ENCODE measurements at places on chromosomes 1 and 21. TPM values are rescaled to one million over a fixed set of nuclear protein-coding genes. Genes with fewer than 3 reads are reported as not detected.

GRCh38 chr1:235246022-235246948 lies 81.7 kb downstream of the ARID4B start:
- DNase-seq = no peak

GRCh38 chr1:16072616-16073484 lies 601 bp downstream of the FAM131C start:
- DNase-seq = no peak

DNA sequence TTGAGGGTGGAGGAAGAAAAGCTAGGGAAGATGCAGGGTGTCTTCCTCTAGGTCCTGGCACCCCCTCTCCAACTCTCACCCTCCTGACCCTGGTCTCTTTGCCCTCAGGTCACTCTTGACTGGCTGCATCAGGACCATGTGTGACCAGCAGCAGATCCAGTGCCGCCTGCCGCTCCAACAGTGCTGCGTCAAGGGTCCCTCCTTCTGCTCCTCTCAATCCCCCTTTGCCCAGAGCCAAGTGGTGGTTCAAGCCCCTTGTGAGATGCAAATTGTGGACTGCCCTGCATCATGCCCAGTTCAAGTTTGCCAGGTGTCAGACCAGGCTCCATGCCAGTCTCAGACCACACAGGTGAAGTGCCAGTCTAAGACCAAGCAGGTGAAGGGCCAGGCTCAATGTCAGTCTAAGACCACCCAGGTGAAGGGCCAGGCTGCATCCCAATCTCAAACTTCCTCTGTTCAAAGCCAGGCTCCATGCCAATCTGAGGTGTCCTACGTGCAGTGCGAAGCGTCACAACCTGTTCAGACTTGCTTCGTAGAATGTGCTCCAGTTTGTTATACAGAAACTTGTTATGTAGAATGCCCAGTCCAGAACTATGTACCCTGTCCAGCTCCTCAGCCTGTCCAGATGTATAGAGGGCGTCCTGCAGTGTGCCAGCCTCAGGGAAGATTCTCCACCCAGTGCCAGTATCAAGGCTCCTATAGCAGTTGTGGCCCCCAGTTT lies 1.8 kb downstream of the KPRP start:
- DNase-seq = no peak

OR2AK2 gene
- not detected for total RNA-seq

F5 gene
- total RNA-seq = 59.1 TPM

CD53 gene
- total RNA-seq = 255 TPM

DNA sequence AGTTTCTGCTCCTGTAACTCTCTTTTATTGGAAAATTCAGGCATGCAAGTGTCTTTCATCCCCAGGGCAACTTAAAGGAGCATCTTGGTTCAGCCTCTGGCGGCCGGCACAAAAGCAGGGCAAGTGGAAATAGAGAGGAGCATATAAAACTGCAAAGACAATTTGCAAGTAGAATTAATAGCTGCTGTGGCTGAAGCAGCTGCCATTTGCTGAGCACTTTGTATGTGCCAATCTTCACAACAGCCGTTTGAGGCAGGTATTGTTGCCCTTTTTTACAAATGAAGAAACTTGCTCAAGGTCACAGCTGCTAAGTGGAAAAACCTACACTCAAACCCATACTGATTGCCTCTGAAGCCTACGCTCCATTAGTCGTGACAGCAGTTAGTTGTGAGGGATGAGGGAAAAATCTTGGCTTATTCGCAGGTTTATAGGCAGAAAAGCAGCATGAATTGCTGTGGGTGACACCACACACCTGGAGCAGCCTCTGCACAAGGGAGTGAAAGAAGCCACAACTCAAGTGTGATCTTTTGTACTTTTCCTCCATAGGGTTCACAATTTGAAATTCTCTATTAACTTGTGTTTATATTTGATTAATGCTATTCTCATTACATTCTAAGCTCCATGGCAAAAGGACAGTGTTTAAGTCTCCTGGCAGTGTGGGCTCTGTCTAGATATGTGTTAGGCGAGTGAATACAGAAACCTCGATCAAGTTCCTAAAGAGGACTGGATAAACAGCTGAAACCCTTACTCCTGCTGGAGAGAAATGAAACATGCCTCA lies 99.0 kb upstream of the BEND5 start:
- DNase-seq = no peak

MX2 gene
- 33.4 TPM for total RNA-seq

GRCh38 chr1:118983558-118984041 lies 4.5 kb downstream of the TBX15 start:
- no peak for DNase-seq

DNA sequence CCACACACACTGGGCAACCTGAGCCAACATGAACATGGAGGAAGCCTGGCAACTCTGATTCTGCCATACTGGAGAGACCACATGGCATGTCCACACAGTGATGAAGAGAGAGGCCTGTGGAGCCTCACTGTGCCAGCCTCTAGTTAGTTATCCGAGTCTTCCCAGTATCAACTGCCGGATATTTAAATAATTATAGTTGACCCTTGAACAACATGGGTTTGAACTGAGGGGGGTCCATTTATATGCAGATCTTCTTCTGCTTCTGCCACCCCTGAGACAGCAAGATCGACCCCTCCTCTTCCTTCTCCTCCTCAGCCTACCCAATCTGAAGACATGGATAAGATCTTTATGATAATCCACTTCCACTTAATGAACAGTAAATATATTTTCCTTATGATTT lies 27.8 kb downstream of the DDAH1 start:
- no peak for DNase-seq

NBPF3 gene
- 3.6 TPM for total RNA-seq

DNA sequence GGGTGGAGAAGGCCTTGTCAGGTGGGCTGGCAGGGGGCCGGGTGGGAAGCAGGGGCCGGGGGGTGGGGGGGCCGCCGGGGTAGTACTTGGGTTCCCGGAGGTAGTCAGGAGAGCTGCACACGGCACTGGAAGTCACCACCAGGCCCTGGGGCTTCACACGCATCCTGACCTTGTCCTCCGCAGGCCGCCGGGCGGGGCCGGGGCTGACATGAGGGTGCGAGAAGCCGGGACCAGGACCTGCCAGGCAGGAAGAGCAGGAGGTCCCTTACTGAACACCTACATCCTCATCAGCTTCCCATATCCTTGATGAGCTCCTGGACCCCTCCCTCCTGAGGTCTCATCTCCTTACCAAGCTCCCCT lies 52.0 kb downstream of the AHDC1 start:
- no peak for DNase-seq

DNA sequence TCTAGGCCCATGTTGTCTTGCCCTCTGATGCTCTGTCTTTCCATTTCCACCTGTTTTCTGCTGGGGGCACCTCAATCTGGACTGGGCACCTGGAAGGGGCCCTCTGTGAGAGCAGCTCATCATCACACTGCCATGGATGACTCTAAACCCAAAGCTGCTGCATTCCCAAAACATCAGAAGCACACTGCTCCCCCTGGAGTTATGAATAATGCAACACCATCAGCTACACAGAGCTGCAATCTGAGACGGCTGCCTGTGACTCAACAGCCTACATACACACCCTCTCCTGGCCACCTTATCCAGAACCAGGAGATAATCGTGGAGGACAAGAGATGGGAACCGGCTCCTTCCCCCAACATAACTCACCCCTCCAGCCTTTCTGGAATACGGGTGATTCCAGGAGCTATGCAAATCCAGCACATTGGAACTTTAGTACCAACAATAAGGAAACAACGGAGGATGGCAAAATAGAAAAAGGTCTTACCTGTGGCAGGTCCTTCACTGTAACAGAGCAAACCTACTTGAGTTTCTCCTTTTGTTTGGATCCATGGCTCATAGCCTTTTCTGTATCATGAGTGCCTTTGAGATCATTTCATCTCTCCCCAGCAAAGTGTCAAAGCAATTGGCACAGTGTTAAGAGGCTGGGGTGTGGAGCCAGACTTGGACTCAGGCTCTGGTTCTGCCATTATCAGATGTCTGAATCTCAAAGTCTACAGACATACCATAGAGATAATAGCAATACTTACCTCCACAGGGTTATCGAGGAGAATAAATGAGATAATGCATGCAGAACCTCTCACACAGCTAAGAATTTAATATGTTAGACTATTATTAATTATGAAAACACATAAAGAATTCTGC lies 29.3 kb downstream of the AK2 start:
- DNase-seq = peak; percentile 28

GRCh38 chr21:26503414-26503813 lies 69.7 kb downstream of the CYYR1 start:
- no peak for DNase-seq

DNA sequence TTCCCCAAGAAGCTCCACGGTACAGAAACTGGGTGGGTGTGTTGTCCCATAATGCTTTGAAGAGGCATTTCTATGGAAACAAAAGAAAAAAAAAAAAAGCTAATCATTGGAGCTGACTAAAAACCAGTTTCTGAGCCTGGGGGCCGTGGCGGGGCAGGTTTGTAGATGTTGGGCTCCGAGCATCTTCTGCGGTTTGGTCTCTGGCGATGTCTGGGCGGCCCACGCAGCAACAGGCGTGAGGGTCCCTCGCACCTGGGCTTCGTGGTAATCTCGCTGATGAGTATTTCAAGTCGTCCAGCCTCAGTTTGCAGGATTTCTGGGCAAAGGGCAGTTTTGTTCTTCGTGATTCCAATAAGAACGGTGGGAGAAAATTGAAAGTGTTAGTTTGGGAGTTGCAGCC lies 6.8 kb downstream of the TP73 start:
- DNase-seq = no peak

GSTM2 gene
- total RNA-seq = 14.3 TPM

- DNase-seq = no peak
Observed at GRCh38 chr21:40760821-40761220, 86.1 kb downstream of the DSCAM start.

DNA sequence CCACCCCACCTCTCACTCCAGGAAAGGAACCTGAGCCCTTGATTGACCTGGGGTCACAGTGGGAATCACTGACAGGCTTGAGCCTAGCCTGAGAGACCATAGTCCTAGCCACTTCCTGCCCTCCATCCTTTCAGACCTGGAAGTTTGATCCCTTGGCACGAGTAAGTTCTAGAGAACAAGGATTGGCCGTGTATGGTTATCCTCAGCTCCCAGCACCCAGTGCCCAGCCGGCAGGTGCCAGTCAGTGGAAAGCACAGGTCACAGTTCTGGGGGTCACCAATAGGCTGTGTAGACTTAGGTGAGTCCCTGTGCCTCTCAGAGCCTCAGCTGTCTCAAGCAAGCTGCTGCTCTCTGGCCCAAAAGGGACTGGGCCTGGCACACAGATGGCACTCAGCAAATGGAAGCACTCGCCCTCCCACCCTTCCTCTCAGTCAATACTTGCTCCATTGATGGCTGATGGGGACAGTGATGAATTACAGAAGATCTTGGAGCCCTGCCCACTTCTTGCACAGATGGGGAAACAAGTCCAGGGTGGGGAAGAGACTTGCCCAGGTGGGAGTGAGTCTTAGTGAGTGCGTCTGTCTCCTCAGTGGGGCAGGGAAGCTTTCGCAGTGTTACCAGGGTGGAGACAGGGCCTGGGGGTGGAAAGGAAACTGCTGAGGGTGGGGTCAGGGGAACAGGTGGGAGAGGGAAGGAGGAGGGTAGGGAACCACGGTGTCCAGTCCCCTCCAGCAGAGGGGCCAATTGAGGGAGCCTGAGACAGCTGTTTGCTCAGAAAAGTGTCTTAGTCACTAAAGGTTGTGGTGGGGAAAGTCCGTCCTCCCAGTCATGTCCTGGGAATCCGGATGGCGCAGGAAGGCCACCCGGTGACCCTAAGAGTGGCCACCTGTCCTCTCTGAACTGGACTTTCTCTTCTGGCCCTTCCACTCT lies 2.6 kb upstream of the KCNQ4 start:
- DNase-seq = no peak

DNA sequence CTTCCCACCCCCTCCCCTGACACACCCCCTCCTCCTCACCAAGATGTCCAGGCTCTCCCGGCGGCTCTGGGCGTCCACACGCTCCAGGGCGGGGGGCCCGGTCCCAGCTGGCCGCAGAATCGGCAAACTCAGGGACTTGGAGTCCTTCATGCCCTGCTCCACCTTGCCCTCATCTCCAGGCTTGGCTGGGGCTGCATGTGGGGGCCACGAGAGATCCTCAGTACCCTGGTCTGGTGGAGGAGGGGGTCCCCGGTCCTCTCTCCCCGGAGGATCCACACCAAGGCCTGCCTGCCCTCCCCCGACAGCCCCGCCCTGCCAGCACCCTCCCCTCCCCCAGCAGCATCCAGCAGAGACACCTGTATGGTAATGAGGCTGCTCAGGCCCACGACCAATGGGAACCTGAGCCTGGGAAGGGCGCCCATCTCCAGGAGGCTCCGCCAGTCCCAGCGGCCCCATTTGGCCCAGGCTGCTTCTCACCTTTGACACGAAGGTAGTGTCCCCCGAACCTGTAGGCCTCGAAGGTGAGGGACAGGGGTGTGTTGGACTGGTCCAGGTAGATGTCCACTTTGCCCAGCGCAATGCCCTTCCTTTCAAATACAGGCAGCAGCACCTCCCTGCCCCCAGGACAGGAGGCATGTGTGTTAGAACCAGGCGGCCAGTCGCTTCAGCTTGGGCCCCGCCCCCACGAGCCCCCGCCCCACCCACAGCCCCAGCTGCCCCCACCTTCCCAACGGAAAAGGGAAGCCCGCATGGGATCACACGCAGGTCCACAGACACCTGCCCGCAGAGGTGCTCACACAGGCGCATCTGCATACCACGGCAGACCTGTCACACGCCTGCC lies 8.2 kb upstream of the TNFRSF25 start:
- no peak for DNase-seq

RGSL1 gene
- not detected for total RNA-seq

HES4 gene
- total RNA-seq = 4.1 TPM

GRCh38 chr1:248837045-248837780 lies 811 bp upstream of the ZNF672 start:
- DNase-seq = no peak

DNA sequence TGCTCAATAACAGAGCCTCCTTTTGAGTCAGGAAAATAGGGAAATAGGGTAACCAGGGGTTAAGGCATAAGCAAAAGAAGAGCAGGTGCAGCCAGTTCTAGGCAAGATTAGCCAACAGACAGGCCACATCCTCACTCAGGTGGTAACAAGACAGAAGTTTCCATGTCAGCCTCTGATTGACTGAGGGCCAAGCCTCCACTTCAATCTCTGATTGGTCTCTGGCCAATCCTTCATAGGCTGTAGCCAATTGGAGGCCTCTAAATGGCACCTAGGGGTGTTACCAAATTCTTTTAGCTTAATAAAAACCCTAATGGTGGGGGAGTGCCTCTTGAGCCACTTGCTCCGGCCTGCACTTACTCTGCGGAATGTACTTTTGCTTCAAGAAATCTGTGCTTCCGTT lies 37.2 kb downstream of the LACTBL1 start:
- no peak for DNase-seq

CR1L gene
- total RNA-seq = not detected

OPRD1 gene
- total RNA-seq = not detected

TMCC2 gene
- 42.5 TPM for total RNA-seq

GRCh38 chr1:101451888-101452287 lies 215.1 kb downstream of the S1PR1 start:
- DNase-seq = peak; percentile 48

GRCh38 chr1:86823386-86823785 lies 90.5 kb downstream of the SELENOF start:
- no peak for DNase-seq

FTCD gene
- total RNA-seq = not detected

- DNase-seq = no peak
Observed at GRCh38 chr1:90718411-90719329, 1.6 kb upstream of the BARHL2 start.

- no peak for DNase-seq
Observed at GRCh38 chr21:45202889-45203288, 84.8 kb downstream of the POFUT2 start.

PARS2 gene
- 3.1 TPM for total RNA-seq

FCRL4 gene
- total RNA-seq = not detected

PTCH2 gene
- 0.94 TPM for total RNA-seq
